ENCODE measurements at places on chromosomes 5 and 9. TPM values are rescaled to one million over a fixed set of nuclear protein-coding genes. Genes with fewer than 3 reads are reported as not detected.

Gene PDE6A
- 0.05 TPM for polyA plus RNA-seq

Gene OR5C1
- not detected for polyA plus RNA-seq

Gene DAB2
- polyA plus RNA-seq = 0.20 TPM

Gene MYOZ3
- polyA plus RNA-seq = not detected

Gene SGCD
- polyA plus RNA-seq = not detected

Data from IgD-negative memory B cell (primary cell).